ENCODE measurements at places on chromosomes 5 and 9.

DNA sequence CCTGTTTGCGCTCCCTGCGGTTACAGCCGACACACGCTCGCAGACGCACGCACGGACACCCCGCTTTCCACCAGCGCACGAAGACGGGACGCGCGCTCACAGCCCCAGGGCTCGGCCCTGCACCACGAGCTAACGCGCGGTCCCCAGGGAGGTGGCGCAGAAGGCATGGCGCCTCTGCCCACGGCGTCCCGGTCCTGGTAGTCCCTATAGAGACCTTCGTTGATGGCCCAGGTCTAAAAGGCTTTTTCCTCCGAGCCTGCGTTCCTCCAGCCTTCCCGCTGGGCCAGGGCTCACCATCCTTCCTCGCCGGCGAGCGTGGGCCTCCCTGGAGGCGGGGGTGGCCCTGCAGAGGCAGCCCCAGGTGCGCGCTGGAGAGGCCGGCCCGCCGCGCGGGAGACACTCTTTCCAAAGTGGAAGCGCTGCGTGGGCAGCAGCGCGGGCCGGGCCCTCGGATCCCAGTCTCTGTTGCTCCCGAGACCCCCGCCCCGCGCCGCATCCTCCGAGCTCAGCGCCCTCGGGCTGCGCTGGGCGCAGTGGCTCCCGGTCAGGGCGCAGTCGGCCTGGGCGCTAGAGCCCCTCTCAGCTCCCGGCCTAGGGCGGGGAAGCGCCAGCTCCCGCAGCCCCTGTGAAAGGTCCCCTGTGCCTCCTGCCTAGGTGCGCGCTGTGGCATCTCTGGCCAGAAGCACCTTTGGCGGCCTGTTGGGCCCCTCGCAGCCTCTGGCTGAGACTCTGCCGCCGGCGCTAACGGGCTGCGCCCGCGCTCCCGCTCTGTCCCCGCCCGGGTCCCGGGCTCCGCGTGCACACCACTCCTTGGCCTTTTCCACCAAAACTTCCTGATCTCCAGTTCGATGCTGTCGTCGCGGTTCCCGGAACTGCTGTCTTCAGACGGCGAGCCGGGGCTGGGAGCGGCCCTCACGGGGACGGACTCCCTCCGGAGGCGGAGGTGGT lies 31.9 kb upstream of the FANCC start:
- DNase-seq = peak; percentile 42

DNA sequence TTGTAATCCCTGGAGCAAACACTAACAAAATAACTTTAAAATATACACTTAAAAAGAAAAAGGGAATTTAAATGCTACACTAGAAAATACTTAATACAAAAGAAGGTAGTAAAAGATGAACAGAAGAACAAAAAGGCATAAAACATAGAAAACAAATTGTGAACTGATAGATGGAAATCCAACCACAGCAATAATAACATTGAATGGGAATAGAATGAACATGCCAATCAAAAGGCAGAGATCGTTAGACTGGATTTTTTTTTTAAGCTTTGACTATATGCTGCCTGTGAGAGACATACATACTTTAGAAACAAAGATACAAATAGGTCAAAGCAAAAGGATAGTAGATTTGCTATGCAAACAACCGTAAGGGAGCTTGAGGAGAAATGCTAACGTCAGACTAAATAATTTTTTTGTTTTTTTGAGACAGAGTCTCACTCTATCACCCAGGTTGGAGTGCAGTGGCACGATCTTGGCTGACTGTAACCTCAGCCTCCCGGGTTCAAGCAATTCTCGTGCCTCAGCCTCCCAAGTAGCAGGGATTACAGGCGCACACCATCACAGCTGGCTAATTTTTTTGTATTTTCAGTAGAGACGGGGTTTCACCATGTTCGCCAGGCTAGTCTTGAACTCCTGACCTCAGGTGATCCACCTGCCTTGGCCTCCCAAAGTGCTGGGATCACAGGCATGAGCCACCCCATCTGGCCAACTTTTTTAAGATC lies 6.5 kb downstream of the ABO start:
- DNase-seq = no peak

DNA sequence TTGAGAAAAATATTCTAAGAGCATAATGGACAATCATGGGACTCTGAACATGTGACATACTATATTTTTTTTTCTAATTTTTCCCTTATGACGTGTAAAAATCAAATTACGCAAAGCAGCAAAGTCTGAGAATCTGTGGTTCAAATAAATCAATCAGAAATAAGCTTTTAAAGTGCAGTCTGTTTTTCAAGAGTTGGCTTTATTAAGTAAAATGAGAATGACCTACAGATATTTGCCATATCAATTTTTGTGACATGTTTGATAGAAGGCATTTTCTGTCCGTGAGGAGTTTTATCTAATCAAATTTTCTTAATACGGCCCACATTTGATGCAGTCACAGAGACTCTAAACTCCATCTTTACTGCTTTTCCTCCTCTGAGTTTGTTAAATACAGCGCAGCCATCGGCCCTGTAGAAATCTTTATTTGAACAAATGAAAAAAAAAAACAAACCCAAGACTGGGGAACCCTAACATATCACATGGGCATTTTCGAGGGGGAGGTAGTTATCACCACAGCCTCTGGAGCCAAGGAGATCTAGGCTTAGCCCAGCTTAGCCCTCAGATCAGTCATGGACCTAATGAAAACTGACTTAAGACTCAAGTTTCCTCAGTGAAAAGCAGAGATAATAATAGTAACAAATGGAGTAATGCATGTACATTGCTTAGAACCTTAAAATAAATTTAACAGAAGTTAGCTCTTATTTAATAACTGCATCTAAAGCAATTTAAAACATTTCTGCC lies 263.6 kb upstream of the C9orf72 start:
- no peak for DNase-seq

- no peak for DNase-seq
Observed at GRCh38 chr5:97528941-97529340, 345.9 kb upstream of the RIOK2 start.

DNA sequence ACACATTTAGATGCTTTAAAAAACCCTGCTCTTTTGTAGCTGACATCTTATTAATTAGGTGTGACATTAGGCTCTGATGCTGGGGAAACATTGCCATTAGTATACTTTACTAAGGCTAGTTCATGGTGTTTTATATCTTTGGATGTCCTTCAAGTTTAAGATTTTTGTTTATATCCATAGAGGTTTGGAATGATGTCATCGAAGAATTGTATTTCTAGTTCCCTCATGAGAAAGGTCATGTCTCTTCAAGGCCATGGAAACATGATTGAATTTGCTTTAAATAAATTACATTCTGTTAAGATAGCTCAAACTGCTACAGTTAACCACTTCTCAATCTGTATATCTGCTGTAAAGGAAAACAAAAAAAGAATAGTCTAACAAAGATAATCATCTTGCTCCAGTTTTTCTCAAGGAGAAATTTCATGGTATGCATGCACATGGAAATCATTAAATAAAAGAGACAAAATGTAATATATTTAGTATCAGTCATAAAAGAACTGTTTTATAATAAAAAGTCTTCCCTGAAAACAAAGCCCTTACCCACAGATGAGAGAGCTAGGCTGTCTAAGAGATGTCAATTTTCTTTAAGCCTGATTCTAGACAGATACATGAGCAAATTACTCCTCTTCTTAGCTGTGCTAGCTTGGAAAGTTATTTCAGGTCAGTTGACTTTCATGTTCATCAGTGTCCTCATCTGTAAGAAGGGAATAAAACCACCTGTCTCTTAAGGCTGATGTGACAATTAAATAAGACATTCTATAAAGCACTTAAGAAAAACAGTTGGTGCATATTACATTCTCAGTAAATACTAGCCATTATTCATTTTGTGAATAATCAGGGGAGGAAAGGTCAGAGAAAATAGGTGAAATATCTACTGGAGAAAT lies 25.0 kb upstream of the STARD4 start:
- no peak for DNase-seq

DNA sequence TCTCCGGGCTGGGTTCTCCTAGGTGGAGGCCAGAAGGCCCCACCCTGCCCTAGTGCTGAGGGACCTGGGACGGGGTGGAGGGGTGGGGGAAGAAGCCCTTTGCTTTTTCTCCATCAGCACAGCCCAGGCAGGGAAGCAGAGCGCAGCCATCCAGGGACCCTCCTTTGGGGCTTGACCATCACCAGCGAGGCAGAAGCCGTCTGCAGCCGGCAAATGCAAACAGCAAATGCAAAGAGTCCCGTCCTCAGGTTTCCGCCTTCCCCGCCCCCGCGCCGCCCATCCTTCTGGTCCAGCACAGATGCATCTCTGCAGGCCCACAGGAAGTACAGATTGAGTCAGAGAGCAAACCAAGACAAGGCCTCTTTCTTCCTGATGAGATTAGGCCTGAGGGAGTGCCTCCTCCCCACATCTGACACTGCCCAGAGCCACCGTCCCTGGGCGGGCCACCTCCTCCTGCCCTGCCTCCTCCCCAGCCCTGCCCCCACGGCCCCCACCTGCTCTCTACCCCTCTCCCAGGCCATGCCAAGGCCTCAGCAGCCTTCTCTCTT lies 23.4 kb downstream of the CORO2A start:
- DNase-seq = peak; percentile 80
